ENCODE measurements at places on chromosomes 3 and 15.

DNA sequence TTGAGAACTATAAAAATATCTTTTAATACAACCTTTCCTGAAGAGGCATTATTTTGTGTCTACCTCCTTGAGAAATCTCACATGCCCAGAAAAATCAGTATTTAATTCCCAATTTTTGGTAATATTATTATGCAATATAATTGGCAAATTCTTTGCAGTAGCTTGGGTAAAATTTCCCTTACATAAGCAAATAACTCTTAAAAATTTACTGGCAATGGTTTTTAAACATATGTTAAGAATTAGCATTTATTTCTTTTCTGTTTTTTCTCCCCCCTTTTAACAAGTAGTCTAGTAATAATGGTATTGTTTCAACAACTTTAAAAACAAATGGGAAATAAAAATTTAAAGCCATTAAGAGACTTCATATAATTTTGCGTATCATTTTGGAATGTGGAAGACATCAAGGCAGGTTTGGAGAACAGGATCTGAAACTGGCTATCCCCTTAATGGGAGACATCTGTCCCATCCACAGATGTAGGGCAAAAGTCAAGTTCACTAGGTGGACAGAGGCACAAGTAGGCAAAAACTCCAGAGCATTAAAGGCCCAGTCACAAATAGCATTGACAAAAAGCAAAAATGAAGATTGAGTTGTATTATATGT is 89.6 kb upstream of the AADACL2 start:
- DNase-seq: no peak

DNA sequence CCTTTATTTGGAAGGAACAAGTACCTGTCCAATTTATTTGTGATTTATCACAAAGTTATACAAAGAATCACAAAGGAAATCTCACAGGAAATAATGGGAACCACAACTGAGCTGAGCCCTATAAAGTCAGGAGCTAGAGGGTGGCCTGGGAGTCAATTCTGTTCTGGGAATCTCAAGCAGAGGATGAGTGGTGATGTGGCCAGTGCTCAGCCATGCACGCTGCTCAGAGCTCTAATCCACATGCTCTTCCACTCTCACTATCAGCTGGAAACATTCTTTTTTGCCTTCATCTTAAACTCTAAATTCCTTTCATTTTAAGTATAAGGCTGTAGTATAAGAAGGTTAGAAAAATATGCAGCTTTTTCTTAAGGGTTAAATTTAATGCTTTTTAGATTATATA is 36.6 kb downstream of the UACA start:
- no peak for DNase-seq

DNA sequence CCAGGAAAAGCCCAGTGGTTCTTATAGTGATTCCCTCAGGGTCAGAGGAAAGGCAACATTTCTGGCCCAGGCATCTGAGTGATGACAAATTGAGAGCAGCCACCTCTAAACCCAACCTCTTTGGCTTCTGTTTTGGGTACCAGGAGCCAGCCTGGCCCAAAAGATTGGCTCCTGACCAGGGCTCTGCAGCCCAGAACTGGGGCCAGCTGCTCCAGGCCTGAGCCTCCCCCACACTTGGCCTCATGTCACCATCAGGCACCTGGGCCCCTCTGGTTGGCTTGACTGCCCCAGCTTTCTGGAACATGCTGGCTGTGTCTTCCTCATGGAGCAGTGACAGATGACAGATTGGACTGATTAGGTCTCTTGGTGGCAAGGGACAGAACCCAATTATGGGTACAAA is 26.0 kb upstream of the HCN4 start:
- DNase-seq: no peak

DNA sequence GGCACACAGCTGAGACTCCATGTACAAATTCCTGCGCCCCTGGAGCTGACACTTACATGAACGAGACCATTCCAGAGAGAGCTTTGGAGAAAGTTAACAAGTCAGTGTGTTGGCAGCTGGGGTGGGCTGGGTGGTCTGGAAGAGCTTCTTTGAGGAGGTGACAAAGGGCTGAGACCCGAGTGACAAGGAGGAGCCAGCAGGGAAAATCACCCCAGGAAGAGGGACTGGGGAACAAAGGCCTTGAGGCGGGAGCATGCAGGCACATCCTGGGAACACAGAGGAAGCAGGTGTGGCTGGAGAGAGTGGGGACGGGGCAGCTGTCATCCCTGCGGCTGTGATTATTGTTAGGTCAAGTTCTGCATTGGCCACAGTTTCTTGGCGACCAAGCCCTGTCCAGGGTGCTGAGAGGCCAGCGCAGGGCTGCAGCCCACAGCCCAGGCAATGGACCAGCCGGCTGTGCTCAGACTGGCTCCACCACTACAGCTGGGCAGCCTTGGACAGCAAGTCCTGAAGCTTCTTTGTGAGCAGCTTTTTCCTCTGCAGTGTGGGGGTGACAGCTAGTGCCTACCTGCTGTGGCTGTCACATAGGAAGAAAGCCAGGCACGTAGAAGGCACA is 34.2 kb upstream of the PRR23E start:
- peak; percentile 32 for DNase-seq

DNA sequence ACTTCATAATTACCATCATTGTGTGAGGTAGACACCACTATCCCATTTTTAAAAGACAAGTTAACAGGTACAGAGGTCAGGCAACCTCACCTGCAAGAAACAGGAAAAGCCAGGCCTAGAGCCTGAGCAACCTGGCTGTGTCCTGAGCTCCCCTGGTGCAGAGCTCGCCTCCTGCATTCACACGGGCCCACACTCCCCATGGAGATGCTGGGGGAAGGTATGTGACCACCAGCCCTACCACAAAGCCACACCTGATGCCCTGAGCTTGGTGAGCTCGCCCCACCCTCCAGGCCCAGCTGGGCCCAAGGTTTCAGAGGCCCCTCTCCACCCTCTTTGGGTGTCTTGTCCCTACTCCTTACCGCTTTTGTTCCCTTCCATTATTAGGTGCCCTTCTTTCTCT is 1.2 kb upstream of the EFCAB12 start:
- DNase-seq: no peak

- DNase-seq: no peak
Observed at GRCh38 chr3:104785947-104786346, 580.8 kb upstream of the ALCAM start.

GRCh38 chr15:101248274-101248673 is 3.6 kb downstream of the CHSY1 start:
- no peak for DNase-seq

DNA sequence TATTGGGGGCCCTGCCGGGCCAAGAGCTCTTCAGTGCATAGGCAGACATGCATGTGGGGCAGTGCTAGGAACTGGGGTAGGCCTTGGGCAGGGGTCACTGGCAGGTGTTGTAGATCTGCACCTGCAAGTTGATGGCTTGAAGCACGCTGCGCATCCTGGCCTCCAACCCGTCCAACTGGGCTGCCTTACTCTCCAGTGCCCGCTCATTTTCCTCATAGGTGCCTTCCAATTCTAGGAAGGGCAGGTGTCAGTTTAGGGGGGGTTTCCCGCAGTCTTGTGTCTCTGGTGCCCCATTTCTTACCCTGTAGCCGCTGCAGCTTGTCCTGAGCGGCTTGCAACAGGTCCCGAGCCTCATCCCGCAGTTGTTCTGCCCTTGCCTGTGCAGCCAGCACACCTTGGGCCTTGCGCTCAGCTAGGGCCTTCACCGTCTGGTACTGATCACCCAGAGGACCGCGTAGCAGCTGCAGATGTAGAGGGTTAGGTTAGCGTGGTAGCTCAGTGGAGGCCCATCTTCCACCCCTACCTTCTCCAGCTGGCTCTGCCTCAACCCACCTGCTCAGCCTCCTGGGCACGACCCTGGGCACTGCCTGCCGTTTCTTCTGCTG is 611 bp upstream of the USP19 start:
- no peak for DNase-seq

DNA sequence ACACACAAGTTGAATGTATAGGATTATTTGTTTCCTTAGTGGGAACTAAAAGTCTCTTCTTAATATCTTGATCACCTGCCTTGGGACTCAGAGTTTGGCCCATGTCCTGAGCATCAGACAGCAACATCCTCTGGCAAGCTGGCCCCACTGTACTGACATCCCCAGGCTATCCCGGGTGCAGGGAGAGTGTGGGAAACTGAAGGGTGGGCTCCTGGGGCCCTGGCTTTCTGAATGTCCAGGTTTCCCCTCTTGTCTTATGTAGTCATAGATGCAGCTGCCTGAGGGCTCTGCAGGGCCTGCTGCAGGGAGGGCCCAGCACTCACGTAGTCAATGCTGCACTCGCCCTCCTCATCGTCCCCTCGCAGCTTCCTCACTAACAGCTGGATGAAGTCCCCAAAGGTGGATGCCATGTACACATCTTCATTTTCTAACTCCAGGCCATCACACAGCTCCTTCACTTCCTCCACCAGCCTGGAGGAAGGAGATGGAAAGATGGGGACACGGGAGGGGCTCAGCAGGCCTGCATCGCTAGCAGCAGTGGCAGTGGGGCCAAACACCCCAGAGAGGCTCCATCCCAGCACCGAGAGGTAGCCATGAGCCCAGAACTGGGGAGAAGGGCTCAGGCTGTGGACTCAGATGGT is 42.8 kb downstream of the ALDH1L1 start:
- DNase-seq: no peak

DNA sequence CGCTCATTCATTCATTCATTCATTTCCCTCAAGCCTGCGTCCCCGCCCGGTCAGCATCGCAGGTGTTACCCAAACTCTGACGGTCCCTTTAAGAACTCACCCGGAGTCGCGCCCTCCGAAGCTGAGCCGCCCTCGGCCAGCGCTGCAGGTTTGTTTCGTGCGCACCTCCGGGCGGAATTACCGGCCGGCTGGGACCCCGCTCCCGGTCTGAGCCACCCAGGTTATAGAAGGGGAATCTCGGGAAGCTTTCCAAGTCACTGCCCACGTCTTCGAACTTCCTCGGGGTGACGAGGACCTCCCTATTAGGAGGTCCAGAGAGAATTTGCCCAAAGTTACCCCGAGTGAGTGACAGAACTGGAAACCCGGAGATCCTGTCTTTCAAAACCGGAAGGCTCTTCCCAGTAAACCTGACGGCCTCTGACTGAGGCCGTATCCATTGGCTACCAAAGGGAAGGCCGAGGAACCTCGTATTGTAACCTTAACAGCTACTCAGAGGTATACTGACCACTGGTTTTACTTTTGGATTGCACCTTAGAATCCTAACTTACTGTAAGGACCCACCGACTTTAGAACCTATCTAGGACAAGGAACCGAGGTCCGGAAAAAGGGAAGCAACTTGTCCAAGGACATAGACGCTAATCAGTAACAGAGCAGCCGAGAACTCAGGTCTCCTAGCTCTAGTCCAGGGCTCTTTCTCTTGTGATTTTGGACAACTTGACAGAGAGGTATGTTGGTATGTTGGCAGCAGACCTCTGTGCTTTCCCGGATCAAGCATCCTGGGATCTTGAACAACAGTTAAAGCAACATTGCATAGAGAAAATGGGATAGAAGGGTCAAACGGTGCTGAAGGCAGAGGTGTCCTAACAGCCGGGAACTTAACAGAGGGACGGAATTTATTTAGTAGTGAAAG is 788 bp upstream of the DLG1 start:
- peak; percentile 45 for DNase-seq

GRCh38 chr15:71826196-71826595 is 15.8 kb downstream of the NR2E3 start:
- no peak for DNase-seq

- no peak for DNase-seq
Observed at GRCh38 chr3:79983118-79983517, 215.3 kb upstream of the ROBO1 start.

DNA sequence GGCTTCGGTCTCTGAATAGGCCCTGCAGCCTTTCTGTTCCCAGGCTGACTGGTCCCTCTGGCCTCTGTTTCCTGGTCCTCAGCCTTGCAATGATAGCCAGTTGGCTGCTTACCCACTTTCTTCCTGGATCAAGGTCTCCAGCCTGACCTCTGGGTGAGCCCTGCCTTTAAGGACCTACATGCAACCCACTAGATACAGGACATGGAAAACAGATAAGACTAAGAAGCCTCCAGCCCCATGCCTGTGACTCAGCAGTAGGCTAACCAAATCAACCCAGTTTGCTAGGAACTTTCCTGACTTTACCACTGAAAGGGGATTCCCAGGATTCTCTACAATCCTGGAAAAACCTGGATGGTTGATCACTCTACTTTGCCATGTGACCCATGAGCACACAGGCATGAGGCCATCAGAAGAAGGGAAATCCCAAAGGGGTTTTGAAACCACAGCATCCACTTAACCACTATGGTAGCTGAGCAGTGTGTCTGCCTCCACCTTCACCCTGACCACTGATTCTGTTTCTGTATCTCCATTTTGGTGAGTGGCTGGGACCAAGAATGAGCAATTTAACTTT is 188.1 kb downstream of the CHST2 start:
- DNase-seq: no peak

- DNase-seq: peak; percentile 20
Observed at GRCh38 chr3:159881828-159882309, 106.8 kb upstream of the IL12A start.

- DNase-seq: peak; percentile 73
Observed at GRCh38 chr15:82530606-82531379, 9.5 kb downstream of the RPS17 start.
